DMS 273 treated with DMSO at 0.1 percent for 48 hours (cell line): ENCODE measurements at places on chromosomes 4 and X.

DNA sequence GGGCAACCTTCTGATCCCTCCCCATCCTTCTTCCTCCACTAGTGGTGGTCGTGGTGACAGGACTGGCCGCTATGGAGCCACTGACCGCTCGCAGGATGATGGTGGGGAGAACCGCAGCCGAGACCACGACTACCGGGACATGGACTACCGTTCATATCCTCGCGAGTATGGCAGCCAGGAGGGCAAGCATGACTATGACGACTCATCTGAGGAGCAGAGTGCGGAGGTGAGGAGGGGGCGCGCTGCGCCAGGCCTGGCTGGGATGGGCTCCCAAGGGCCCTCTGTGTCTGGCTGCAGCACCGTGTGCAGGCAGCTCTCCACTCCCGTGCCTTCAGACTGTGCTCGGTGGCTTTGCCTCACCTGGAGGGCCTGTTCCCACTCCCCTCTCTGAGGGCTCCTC is 24.3 kb downstream of the RBM10 start:
- no peak for DNase-seq

DNA sequence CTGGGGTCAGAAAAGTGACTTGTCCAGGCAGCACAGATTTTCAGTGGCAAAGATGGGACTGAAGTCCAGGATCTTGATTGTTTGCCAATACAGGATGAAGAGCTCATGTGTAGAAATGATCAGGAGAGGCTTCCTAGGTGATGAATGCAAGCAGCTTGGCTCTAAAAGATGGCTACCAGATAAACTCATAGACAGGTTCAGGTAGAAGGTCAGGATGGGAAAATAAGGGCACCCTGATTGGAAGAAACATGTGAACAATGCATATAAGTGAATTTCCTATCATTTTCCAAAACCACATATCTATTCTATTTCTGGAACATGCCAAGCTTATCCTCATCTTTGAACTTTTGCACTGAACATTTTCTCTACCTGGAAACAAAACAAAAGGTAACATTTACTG is 87.7 kb downstream of the FAM13A start:
- no peak for DNase-seq

GRCh38 chrX:97315939-97316338 is 432.2 kb downstream of the RPA4 start:
- DNase-seq = no peak

DNA sequence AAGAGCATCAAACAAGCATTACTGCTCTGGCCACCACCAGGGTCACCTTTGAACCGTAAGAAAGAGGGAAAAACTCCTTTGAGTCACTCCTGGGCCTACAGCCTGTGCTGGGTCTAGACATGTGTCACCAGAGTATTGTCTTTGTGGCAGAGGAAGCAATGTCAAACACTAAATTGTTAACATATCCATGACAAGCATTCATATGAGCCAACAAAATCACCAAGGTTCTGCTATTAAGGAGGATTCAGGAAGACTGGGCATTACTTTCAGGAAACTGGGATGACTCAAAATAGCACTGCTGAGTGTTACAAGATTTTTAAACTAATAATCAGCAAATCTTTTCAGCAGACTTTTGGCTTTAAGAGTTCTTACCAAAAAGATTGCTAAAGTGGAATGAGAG is 28.1 kb downstream of the LGI2 start:
- DNase-seq = no peak

DNA sequence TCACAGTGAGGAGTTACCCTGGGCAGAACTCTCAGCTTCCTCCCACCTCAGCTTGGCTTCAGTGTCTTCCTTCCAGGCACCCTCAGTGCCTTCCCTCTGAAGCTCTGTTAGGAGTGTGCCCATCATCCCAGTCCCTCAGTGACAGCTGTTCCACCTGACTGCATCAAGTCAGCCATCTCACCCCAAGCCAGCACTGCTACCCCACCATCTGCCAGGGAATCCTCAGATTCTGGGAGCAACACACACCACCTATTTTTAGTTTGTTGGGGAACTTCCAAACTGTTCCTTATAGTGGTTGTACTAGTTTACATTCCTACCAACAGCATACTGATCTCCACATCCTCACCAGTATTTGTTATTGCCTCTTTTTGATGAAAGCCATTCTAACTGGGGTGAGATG is 182.9 kb downstream of the RELL1 start:
- DNase-seq = no peak

- DNase-seq = no peak
Measured at GRCh38 chrX:48919360-48919841, 577 bp upstream of the PIM2 start.

- no peak for DNase-seq
Measured at GRCh38 chrX:105052926-105053325, 167.6 kb downstream of the TEX13A start.

GRCh38 chrX:87664381-87664780 is 146.8 kb downstream of the KLHL4 start:
- no peak for DNase-seq

DNA sequence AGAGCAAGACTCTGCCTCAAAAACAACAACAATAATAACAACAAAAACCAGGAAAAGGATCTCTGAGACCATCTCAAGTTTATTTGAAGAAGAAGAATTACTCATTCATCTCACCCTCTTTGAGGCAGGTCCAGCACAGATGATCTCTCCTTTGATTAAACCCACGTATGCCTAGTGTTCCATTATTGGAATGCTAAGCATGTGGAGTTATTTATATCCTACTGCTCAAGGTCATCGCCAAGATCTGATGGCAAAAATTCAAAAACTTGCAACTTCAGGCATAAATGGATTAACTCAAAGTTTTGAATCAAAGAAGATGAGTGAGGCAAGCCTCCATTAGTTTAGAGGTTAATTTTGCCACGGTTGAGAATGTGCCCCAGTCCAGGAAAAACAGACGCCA is 184.2 kb downstream of the DHRSX start:
- DNase-seq = no peak

- no peak for DNase-seq
Measured at GRCh38 chr4:81173213-81173612, 41.8 kb downstream of the PRKG2 start.

DNA sequence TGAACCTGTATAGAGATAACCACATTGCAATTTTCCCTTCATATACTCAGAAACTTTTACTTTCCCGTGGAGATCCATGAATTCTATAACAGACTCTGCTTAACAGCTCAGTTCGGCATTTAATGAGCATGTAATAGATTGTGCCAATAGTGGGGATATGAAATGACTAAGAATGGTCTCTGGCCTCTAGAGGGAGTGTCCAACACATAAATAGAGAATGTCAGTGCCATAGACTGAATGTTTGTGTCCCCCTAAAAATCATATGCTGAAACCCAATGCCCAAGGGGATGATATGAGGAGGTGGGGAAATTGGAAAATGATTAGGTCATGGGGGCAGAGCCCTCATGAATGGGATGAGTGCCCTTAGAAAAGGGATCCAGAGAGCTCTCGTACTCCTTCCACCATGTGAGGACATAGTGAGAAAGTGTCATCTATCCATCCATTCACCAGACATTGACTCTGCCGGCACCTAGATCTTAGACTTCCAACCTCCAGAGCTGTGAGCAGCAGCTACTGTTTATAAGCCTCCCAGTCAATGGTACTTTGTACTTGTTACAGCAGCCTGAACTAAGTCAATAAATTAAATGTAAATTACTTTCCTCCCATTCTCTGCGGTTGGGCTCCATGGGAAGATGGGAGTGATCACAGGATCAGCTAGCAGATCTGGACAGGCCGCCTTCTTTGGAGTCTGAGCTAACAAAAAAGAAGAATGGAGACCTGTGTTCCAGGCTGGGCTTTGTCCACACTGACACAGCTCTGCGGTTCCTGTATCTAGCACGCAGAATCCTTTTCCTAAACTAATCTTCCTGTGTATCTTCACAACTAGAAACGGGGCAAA is 28.1 kb upstream of the HPSE start:
- DNase-seq = no peak

GRCh38 chrX:7214251-7214650 is 66.3 kb upstream of the PUDP start:
- DNase-seq = no peak

DNA sequence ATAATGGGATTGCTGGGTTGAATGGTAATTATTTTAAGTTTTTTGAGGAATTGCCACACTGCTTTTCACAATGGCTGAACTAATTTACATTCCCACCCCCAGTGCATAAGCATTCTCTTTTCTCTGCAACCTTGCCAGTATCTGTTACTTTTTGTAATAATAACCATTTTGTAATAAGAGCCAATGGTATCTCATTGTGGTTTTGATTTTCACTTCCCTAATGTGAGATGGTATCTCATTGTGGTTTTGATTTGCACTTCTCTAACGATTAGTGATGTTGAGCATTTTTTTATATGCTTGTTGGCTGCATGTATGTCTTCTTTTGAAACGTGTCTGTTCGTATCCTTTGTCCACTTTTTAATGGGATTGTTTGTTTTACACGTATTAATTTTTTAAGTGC is 213.1 kb upstream of the HDX start:
- DNase-seq = no peak

GRCh38 chrX:65781845-65782244 is 114.4 kb downstream of the MSN start:
- DNase-seq = no peak

- no peak for DNase-seq
Measured at GRCh38 chr4:8364848-8365350, 75.6 kb downstream of the ACOX3 start.

- no peak for DNase-seq
Measured at GRCh38 chr4:34939073-34939472, 1305.2 kb downstream of the ARAP2 start.

DNA sequence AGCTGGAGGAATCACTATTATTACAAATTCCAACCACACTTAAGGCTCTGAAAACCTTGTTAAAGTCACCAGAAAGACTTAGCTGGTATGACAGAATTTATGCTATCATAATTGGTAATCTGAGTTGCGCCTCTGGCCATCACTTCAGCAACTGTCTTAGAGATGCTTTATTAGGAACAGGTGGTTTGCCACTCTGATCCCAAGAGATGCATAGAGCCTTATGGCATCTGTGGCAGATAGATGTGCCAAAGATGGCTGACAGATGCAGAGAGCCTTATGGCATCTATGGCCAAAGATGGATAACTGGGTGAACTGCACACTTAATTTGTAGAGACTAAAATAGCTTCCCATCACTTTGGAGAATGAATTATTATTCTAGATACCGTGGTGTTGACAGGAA is 32.3 kb upstream of the PLAC8 start:
- peak; percentile 24 for DNase-seq

DNA sequence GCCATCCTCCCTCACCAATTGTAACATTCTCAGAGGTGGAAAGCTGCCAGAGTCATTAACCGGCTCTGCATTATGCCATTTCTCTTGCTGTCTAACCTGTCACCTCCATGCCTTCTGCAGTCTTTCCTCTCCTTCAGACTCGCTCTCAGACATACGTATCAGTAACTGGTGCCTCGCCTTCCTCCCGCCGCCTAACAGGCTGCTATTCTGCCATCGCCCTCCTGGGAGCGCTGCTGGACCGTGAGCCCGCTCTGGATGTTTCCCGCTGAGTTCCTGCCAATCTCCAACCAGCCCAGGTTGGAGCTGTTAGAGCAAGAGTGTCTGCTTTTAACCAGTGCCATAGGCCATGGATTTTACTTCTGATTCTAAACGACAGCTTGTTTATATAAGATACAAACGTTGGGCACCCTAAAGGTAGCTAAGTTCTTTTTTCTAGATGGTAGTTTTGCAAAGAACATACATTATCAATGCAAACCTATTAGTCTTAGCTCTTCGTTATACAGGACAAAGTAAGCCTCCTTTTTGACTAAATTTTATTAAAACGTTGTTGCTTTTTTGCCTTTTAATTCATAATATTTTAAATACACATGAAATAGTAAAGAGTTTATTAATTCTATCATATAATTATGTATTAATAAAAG is 59.5 kb upstream of the NEIL3 start:
- DNase-seq = peak; percentile 37

- DNase-seq = no peak
Measured at GRCh38 chr4:58325070-58325469, 1214.9 kb upstream of the IGFBP7 start.

DNA sequence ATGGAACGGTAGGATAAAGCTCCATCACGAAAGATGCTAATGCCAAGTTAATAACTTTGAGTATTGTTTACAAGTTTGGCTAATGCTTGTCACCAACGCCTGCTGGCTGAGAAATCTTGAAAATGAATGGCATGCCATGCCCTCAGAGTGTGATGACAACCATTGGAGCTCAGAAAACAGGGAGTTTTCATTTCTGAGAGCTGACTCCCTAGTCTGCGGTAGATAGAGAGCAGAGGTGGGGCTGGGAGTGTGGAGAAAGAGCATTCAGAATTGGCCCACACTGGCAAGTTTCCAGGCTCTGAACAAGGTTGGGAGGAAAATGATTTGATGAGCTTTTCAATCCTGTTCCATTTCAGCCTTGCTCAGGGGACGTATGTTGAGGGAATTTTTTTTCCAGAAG is 183.9 kb downstream of the CPEB2 start:
- no peak for DNase-seq

GRCh38 chr4:177485528-177485927 is 43.3 kb upstream of the AGA start:
- no peak for DNase-seq

DNA sequence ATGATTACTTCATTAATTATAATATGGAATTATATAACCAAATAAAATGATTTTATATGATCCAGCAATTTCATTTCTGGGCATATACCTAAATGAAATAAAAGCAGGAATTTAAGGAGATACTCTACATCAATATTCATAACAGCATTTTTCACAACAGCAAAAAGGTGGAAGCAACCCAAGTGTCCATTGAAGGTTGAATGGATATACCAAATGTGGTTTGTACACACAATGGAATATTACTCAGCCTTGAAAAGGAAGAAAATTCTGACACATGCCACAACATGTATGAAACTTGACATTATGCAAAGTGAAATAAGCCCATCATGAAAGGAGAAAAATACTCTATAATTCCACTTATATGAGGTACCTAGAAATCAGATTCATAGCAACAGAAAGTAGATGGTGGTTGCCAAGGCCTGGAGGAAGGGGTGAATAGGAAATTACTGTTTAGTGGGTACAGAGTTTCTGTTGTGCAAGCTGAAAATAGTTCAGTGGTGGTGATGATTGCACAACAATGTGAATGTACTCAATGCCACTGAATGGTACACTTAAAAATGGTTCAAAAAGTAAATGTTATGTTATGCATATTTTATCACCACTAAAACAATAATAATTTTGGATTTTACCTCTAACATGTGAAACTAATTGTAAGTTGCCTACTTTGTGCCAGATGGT is 471.5 kb downstream of the SPRY1 start:
- no peak for DNase-seq

- no peak for DNase-seq
Measured at GRCh38 chr4:150117094-150117493, 38.8 kb downstream of the DCLK2 start.

DNA sequence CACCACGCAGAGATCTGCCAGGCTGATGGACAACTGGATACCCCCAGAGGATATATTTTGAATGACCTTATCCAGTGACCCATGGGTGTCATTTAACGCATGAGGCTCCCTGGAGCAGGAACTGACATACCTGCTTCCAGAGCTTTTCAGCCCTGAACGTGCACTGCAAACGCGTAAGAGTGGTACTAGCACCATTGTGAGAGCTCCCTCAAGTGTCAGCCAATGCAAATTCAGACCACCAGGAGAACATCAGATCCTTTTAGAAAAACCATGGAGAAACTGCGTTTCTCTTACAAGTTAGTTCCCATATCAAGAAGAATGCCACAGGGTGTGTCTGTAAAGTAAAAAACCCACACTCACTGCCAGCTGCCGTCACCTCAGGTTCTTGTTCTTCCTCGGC is 7.3 kb downstream of the TREX2 start:
- DNase-seq = no peak
